Cerebellum (tissue), 4 donors: ENCODE measurements at places on chromosomes 13 and 19. TPM values are rescaled to one million over a fixed set of nuclear protein-coding genes. Genes with fewer than 3 reads are reported as not detected.

DNA sequence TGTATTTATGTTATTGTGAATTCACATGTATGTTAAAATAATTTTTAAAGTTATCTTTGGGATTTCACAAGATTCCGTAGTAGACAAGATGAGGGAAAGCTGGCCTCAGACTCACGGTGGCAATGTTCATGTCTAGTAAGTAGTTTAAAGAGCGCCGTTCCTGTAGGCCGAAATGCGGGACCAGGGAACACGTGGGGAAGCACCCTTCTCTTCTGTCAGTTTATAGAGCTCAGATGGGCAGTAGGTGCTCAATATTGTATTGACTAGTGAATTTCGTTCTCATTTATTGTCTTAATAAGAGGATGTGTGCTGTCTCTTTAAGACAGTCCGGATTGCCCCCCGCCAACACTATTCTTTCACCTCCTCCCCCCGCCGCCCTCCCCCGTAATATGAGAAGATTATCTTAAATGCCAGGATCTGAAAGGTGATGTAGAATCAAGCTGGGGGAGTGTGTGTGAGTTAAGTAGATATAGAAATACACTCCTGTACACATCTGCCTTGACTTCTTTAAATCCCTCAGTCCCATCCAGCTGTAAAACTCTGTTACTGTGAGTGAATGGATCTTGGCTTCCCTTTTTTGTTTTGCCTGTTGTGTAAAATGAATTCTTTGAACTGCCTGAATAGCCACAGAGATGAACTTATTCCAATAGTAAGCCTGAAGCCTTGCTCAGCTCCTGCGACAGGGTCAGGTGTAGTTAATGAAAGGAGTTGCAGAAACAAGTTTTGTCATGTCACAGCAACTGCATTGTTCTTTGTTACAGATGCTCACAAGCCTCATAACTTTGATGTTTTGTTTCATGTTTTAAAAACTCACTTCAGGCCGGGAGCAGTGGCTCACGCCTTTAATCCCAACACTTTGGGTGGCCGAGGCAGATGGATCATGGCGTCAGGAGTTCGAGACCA lies 1.3 kb downstream of the LAMP1 start:
- no peak for DNase-seq

VN1R4 gene
- not detected for total RNA-seq

- no peak for DNase-seq
Observed at GRCh38 chr13:111370570-111371535, 50.4 kb downstream of the TEX29 start.

GRCh38 chr19:7864690-7865074 lies 9.5 kb downstream of the PRR36 start:
- DNase-seq: no peak

GRCh38 chr13:39516096-39516495 lies 86.9 kb downstream of the LHFPL6 start:
- DNase-seq: peak; percentile 40

GRCh38 chr19:38466050-38466449 lies 32.6 kb downstream of the RYR1 start:
- no peak for DNase-seq
